ENCODE measurements at places on chromosomes 2 and 18.

- no peak for DNase-seq
Observed at GRCh38 chr2:172200495-172201085, 97.9 kb upstream of the DLX2 start.

DNA sequence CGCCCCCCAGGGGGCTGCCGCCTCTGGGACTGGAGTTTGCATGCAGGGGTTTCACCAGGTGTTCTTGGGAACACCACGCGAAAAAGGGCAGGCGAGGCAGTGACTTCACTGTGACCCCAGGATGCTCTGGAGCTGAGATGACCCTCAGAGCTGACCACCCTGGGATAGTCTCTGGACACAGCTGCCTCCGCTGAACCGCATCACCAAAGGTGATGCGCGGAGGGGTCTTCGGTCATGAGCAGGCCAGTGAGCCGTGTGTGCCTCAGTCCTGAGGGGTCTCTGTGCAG is 17.5 kb downstream of the GPR35 start:
- DNase-seq: no peak

GRCh38 chr18:59814891-59815290 is 84.9 kb upstream of the PMAIP1 start:
- no peak for DNase-seq

GRCh38 chr18:58385472-58385871 is 243.4 kb downstream of the ALPK2 start:
- DNase-seq: no peak

DNA sequence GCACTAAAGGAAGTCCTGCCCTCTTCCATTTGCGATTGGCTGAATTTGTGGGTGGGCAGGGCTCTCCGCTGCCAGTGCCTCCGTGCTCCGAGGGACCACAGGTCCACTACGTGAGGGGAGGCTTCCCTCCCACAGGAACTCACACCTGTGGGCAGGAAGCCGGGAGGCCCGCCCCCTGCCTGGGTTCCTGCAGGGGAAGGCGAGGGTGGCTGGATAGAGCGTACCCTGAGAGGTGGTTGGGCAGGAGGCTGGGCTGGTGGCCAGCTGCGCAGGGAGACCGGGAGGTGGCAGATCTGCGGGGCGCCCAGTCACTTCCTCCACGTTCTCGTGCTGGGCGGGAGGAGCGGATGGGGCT is 47.0 kb upstream of the PTH2R start:
- DNase-seq: peak; percentile 46

- no peak for DNase-seq
Observed at GRCh38 chr2:9648821-9649220, 18.0 kb upstream of the YWHAQ start.

GRCh38 chr2:197349699-197350098 is 39.1 kb upstream of the ANKRD44 start:
- no peak for DNase-seq

GRCh38 chr2:137255345-137255744 is 490.0 kb downstream of the THSD7B start:
- no peak for DNase-seq

DNA sequence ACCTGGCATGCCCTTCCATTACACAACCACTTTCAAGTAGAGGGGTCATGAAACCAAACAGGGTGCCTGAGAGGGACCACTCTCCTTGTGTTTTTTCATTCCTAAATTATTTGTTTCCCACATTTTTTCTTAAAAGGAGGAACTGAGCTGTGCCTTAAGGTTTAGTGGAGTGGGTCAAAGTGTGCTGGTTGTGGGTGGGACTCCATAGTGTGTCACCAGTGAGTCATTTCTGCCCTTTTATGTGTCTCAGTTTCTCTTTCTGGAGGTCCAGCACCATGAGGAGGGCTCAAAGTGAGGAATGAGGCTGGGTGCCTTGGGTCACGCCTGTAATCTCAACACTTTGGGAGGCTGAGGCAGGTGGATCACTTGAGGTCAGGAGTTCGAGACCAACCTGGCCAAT is 37.8 kb downstream of the COMMD1 start:
- no peak for DNase-seq

DNA sequence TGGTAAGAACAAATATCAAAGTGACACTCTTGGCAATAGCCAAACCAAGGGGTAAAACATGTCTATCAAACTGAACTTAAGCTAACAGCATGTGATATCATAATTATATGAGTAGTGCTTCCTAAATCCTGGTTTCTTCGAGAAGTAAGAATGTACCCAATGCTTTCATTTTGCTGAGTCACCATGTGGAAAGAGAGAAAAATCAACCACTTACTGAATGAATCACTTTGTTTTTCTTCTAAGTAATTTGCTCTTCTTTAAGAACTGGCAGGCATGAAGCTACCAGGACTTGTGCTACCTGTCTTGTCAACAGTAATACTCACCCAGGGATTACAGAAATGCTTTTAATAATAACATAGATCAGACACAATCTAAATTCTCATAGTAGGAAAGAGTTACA is 19.0 kb upstream of the DUSP19 start:
- no peak for DNase-seq

DNA sequence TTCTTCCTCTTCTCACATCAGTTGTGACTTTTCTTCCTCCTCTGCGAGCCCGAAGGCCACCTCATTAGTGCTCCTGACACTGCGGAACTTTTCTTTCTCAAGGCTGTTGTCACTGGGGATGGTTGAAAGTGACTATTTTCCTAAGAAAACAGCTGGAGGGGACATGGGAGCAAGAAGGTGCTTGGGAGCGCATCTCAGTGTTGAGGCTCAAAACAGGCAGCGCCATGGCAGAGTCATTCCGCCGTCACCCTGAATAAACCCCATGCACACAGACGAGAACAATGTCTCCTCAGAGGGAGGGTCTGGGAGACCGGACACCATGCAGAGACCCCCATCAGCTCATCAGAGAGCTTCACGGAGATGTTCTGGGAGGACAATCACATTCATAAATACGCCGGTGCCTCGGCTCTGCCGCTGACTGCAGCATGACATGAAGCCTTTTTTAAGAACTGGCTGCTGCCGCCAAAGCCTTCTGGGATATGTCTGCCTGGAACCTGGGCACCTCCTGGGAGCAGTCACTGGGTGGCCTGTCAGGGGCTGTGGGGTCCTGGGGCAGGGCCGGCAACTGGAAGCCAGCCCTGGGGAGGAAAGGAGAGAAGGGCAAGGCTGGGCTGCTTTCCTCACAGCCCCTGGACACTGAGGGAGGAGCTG is 19.2 kb downstream of the ATOH8 start:
- DNase-seq: no peak

DNA sequence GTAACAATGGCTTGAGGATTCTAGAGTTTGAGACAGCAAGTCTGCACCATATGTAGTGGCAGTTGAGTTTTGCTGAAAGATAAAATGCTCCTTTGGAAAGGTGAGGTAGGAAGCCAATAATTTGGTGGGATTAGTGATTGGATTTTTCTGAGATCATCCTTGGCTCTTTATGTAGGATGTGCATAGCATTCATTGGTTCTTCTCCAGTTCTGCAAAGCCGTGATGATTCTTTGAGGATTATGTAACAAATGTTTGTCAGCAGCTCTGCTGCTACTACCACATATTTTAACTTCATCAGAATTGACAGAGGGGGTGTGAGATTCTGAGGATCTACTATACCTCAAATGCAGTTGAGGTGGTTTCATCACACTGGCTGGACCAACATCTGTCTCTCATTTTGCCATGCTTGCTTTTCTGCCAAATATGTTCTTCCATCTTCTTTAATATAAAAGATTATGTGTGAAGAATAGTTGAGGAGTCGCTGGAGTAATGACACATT is 188.9 kb upstream of the RASGRP3 start:
- DNase-seq: no peak

DNA sequence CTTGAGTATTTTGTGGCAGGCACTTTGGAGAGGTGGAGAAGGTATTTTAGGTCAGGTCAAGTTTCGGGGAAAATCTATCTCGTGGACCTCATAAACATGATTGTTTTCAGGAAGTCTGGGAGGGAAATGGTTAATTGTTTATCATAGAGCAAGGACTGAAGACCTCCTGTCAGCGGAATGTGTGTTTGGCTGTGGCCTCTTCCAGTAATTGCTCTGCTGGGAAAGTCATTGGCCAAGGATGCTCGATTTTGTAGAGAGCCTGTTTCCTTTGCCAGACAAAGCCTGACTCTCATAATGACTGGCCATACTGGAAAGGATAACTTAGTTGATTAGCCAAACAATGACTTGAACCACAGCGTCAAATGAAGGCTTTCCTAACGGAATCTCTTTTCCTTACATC is 30.0 kb downstream of the IL1R2 start:
- DNase-seq: no peak

DNA sequence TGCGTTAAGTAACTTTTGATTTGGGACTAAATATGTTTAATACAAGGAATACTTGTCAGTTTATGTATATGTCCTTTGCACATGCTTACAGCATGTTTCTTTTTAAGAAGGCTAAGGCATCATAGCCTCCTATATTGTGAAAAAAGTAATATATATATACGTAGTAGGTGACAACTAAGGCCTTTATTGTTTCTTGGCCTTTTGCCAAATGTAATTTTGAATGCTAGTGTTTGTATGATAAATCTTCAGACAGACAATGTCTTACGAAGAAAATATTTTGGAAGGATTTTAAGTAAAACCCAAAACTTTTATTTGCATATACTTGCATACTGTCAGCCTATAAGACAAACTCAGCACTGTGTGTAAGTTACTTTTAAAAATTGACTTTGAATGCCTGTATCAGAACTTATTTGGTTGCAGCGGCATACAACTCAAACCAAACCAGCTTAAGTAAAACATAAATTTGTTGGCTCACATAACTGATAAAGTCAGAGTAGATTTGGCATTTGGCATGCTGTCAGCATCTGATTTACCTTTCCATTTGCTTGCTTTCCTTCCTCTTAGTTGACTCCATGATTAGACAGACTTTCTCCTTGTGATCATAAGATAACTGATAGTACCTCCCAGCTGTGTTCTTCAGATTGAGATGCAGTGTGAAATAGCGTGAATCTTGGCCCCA is 24.4 kb downstream of the UBE2E3 start:
- no peak for DNase-seq

GRCh38 chr2:74148457-74149246 is 940 bp upstream of the BOLA3 start:
- no peak for DNase-seq

GRCh38 chr18:48009116-48009745 is 78.8 kb upstream of the SMAD2 start:
- DNase-seq: peak; percentile 13

DNA sequence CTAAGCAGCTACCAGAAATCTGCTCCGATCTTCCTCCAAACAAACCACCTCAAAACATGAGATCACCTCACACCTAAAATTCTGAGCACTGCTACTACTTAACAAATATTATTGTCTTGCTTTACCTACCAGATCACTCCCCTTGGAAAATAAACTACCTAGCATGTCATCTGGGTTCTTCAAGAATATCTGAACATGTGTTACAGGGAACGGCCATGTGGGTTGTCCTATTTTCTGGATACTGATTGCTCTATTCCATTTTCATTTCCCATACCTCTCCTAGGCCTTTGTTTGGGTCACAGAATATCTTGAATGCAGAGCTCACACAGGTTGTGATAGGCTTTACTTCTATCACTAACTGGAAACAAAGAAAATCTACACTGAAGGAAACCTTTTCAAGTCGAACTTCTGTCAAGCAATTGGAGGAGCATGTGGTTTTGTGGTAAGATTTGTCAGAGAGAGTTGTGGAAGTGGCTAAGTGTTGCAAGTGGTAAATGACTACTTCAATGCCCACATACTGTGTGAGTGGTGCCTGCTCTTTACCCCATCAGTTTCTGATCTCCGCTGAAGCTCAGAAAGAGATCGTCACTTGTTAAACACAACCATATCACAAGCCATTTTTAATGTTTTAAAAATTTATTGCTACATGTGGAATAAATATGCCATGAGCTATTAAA is 739.1 kb upstream of the ZEB2 start:
- DNase-seq: no peak

GRCh38 chr18:48842259-48843061 is 108.3 kb downstream of the SMAD7 start:
- no peak for DNase-seq

DNA sequence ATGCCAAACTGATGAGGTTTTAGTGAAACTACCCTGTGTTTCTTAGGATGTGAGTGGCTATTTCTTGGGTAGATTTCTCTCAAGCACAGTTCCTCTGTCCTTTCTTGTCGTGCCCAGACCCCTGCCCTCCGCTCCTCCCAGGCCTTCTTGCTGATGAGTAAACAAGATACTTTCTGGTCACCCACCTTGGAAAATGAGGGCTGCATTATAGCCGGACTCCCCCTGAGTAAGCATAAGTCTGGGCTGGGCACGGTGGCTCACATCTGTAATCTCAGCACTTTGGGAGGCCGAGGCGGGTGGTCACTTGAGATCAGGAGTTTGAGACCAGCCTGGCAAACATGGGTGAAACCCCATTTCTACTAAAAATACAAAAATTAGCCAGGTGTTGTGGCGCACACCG is 58.5 kb downstream of the MEX3C start:
- DNase-seq: no peak

DNA sequence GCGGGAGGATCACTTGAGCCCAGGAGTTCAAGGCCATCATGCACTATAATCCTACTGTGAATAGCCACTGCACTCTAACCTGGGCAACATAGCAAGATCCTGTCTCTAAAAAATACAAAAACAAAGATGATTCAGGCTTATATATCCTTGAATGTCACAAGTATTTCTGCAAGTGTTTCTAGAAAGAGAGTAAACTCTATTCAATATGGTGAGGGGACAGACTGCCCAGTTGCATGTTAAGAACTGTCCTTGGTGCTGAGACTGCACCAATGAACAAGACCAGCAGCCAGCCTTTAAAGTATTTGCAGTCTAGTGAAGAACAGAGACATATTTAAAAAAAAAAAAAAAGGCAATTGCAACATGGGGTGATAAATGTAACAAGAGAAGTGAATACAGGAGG is 16.4 kb downstream of the MAP3K19 start:
- DNase-seq: no peak

- no peak for DNase-seq
Observed at GRCh38 chr2:227942021-227942420, 70.6 kb downstream of the DAW1 start.

GRCh38 chr2:148533685-148534084 is 110.9 kb upstream of the EPC2 start:
- no peak for DNase-seq

DNA sequence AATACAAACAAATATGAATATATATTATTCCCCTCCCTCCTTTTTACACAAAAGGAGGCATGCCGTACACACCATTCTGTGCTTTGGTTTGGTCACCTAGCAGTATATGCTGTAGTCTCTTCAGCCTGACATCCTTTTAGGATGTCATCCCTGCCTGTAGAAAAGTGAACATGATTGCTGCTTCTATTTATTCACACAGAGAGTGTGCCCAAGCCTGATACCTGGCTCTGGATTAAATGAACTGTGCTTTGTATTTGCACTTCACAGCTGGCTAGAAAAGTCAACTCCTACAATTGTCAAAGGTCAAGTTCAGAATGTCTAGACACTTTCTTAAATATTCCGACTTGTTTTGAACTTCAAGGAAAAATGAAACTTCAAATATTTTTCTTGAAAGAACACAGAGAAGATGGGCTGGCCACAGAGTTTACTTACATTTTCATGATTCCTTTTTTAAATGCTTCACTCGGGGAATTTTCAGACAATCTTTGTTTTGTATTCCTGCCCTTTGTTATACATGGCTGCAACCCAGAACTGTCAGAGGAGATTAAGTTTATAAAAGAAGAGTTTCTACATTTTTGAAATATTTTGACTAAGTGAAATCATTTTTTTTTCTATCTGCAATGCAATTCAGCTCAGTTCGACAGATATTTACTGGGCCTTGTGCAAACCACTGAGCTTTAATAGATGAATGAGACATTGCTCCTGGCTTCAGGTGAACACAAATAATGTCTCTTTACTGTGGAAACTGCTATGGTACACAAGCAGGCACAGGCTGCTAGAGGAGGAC is 33.5 kb downstream of the DAPL1 start:
- no peak for DNase-seq

Data from SHP77 (cell line).